ENCODE measurements at places on chromosomes 16 and 17.

- peak; percentile 82 for DNase-seq
Measured at GRCh38 chr17:82548681-82549303, 29.3 kb downstream of the FOXK2 start.

DNA sequence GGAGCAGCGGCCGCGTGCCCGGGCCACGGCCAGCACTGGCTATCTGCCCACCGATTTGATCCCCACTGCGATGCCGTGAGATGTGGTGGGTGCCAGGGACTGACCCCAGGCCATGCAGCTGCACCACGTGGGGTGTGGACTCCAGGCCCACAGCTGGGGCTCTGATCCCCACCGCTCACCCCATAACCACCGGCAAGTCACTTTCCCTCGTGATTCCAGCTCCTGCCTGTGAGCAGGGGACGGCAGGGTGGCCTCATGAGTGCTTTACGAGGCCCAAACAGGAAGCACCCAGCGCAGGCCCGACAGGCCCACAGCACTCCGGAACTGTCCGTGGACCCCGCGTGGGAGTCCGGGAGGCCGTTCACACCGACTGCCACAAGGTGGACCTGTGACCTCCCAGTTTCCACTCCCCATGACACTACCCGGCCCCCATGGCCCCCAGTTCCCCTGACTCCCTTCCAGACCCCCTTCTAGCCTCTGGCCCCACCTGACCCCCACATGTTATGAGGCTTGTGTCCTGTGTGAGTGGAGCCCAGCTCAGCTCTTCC is 616 bp downstream of the PTX4 start:
- DNase-seq: no peak

GRCh38 chr17:3962965-3963236 is 1.3 kb downstream of the ATP2A3 start:
- DNase-seq: no peak

DNA sequence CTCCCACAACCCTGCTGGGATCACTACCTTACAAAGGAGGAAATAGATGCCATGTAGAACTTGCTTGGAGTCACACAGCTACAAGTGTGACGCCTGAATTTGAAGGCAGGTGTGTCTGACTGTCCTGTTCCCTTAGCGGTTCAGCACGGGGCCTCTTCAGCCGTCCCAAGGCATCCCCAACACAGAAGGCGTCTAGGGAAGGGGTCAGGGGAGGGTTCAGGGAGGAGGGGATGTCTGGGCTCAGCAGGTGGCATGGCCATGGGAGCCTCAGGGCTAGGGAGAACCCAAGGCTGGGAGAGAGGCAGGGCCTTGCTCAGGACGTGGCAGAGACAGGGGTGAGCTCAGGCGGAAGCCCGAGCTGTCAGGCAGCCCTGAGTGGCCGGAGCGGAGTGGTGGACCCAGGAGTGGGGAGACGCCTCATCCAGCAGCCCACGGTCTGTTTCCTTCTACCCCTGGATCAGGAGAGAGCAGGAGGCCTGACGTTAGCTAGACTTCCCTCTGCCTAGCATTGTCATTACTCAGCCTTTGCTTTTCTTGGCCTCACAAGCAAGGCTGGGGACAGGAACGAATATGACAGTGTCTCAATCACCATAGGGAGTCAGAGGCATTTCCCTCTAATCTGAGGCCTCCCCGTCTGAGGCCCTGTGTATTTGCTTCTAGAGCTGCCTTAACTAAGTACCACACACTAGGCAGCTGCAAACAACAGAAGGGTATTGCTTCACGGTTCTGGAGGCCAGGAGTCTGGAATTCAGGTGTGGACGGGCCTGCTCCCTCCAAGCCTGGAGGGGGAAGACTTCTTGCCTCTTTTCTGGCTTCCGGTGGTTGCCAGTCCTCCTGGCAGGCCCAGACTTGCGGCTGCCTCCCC is 31.3 kb upstream of the ANKRD40CL start:
- no peak for DNase-seq

GRCh38 chr16:89100601-89101302 is 7.1 kb downstream of the ACSF3 start:
- no peak for DNase-seq

DNA sequence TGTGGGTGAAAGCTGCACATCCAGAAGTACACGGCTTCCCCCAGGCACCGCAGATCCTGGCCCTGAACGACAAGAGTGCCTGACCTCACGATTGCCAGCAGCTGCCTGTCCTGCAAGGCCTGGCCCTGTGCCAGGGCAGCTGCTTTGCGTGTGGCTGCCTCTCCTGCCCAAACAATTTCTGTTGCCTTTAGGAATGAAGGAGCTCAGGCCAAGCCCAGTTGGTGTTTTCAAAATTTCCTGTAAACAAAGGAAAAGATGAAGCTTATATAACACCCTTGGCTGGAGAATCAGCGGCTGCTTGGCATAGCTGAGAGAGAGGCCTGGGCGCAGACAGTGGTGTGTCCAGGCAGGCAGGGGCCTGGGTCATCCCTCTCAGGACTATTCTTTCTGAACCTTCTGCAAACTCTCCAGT is 11.7 kb upstream of the SLC47A2 start:
- DNase-seq: no peak

GRCh38 chr16:65618333-65618732 is 496.5 kb upstream of the CDH11 start:
- DNase-seq: no peak

DNA sequence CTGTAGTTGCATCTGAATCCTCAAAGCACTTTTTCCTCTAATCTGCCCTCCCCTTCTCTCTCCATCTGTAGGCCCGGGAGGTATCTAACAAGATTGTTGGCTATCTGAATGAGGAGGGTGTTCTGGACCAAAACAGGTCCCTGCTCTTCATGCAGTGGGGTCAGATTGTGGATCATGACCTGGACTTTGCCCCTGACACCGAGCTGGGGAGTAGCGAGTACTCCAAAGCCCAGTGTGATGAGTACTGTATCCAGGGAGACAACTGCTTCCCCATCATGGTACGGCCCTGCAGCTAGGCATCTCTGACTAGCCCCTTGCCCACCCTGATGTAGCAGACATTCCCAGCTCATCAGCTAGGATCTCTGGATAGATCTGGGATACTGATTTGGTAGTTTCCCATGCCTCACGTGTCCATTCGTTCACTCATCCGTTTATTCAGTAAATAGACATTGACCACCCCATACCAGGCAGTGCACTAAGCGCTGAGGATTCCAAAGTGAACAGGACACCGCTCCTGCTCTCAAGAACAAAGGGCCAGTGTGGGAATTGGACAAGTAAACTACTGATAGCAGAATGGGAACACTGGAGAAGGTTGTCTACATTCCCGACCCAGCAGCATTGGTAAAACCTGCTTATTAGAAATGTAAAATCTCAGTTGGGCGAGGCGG is 12.1 kb downstream of the LPO start:
- no peak for DNase-seq

DNA sequence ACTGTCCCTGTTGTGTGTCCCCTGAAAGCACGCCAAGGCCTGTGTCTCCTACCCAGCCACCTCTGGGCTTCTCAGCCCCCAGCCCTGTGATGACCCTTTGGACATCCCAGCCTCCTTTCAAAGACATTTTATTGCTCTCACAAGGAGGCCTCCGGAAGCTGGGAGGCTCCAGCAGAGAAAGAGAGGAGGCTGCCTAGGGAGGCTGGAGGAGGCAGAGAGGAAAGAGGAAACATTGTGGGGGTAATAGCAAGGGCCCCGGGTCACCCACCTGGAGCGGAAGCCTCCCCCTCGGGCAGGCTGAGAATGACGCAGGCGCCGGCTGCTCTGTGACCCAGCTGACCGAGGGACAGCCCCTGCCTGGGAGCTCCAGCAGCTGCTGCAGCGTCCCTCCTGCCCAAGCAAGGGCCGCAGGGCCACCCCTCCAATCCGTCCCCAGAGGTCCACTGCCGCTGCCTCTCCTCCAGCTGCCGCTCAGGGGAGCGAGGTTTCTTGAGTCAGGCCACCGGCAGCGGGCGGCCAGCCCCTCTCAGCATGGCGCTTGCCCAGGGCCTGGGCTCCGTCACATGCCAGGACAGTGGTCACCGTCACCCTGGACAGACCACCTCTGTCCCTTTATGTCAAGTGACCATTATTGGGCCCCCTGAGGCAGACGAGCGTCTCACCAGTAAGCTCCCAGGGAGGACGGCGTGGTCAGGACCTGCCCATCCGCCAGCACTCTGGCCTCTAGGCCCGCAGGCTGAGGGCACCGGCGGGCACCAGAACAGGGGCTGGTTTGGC is 29.3 kb downstream of the ACTG1 start:
- DNase-seq: peak; percentile 26

GRCh38 chr16:3119701-3120408 is 7.5 kb downstream of the ZNF205 start:
- DNase-seq: no peak

GRCh38 chr17:1239210-1239609 is 31.0 kb upstream of the BHLHA9 start:
- no peak for DNase-seq

DNA sequence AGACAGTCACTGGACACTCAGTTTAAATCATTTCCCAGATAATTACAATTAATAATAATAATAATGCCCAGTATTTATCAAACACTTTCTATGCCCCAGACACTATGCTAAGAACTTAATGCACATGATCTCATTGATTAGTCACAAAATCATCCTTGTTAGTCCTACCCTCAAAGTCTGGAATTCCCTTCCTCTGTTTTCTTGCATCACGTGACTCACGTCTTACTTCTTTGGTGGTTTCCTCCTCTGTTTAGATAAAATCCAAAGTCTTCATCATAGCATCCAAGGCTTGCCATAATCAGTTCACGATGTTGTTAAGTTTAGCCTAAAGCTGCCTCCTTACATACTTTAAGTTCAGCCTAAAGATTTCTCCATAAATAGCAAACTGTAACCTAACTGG is 471.9 kb downstream of the PMP22 start:
- no peak for DNase-seq

- no peak for DNase-seq
Measured at GRCh38 chr16:591231-591630, 1.4 kb downstream of the RAB40C start.

GRCh38 chr16:50763211-50763610 is 21.3 kb downstream of the CYLD start:
- no peak for DNase-seq

- no peak for DNase-seq
Measured at GRCh38 chr17:78706271-78706915, 75.7 kb downstream of the CYTH1 start.

Data from KBM-7 (cell line).